ENCODE measurements at places on chromosomes 7 and 10.

- DNase-seq: no peak
These were observed 8.9 kb downstream of the HIP1 start for GRCh38 chr7:75729851-75730274.

GRCh38 chr7:27239387-27240014, 3.1 kb upstream of the EVX1 start:
- no peak for DNase-seq

DNA sequence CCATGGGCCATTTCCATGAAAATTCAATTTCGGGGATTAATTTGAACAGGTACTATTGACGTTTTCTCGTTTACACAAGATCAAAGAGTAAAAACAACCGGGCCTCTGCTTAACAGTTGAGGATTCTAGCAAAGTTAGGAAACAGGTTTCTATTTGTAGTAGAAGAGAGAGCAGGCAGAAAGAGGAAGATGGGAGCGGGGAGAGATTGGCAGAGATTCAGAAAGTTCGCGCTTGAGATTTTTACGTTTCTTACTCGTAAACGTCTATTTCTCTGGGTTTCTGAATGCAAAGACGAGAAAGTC, 571 bp upstream of the VWC2 start:
- no peak for DNase-seq

DNA sequence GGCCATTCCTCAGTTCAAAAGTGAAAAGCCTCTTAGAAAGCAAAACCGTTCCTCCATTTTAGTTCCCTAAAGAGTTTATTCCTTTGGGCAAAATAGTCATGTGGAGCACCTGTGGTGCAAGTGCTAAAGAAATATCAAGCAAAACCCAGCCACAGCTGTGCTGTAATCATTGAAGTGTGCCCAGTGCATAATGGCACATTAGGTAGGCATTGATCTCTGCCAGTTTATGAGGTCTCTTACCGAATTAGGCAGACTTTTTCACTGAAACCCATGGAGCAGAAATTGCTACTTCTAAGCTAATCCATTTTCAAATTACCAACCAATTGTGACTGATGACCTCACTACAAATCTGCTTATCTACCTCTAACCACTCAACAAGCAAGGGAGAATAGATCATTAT, 97.2 kb upstream of the SEMA3A start:
- no peak for DNase-seq

DNA sequence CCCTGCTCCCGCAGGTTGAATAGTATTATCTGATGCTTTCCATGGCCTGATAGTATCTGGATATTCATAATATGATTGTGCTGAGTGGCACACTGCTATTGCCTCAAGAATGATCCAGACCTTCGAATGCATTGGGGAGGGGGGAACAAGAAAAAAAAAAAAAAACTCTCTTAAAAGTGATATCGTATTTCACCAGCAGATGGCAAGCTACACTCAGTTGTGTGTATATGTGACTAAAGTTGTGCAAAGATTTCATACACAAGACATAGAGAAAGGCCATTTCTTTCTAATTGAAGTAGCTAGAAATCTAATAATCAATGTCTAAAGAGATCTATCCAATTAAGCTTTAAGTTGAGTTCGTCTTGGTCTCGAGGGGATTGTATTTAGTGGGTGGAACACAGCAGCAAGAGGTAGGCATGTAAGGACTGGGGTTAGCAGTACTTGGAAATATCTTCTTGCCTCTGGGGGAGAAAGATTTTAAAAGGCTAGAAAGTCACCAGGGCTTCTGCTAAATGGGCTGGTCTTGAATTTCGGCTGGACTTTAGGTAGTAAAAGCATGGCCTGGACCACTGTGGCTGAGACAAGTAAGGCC, 15.3 kb downstream of the SFRP4 start:
- DNase-seq: no peak

DNA sequence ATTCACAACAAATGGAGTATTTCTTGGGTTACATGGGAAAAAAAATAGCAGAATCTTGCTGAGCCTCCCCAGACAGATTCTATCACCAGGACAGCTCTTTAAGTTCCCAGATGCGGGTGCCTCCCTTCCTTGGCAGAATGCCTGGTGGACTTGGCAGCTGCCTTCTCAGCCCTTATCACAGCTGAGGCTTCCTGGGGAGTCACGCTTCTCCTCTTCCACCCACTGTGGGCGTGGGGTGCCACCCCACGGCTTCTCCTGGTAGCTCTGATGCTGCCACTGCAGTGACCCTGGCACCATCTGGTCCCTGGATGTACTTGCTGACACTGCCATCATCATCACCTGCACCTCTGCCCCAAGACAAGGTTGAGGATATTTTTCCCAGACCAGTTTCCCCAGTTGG, 16.2 kb upstream of the NME8 start:
- DNase-seq: no peak

DNA sequence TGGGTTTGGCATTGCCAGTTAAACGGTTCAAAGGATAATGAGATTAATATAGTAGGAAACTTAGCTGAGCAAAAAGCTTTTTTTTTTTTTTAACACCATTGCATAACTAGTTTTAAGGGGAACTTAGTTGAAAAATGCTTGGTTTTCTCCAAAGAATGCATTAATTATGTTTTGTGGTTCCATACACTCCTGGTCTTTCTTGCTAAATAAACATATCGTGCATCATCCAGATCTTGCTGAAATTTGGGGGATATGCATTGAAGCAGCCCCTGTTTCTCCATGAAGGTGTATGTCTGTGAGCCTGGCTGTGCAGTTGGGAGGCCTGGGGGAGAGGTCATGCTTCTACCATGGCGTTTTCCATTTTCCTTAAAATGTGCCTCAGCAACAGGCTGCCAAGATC, 558.2 kb upstream of the GALNT17 start:
- no peak for DNase-seq

GRCh38 chr10:53108317-53108934, 335.8 kb upstream of the MBL2 start:
- DNase-seq: no peak

- no peak for DNase-seq
These were observed 56.9 kb downstream of the HDAC9 start for GRCh38 chr7:18552316-18552916.

GRCh38 chr10:71314694-71315225, 4.3 kb upstream of the SLC29A3 start:
- DNase-seq: no peak

- DNase-seq: no peak
These were observed 23.5 kb downstream of the HEPACAM2 start for GRCh38 chr7:93202594-93203250.

GRCh38 chr10:117541405-117541908, 1.1 kb upstream of the EMX2 start:
- DNase-seq: no peak

- no peak for DNase-seq
These were observed 771.4 kb downstream of the LRMDA start for GRCh38 chr10:76202777-76203176.

- no peak for DNase-seq
These were observed 47.9 kb upstream of the DOCK1 start for GRCh38 chr10:126857178-126857806.

GRCh38 chr7:150971242-150972022, 6.7 kb downstream of the KCNH2 start:
- no peak for DNase-seq

GRCh38 chr10:18404530-18404929, 246.9 kb downstream of the NSUN6 start:
- no peak for DNase-seq

DNA sequence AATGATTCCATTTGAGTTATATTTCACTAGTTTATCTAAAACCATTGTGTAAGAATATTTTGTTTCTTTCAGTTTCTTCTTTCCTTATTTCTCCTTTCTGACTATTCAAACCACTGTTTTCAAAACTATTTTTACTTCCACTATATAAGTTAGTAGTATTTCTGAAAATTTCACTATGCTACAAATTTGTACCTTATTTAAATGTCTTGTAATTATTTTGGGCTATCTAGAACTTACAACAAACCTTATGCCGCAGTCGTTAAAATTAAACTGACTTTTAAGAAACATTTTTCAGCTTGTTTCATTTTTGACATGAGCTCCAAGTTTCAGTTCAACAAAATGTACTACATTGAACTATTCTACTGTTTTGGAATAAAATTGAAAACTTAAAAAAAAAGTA, 1.8 kb downstream of the TFEC start:
- no peak for DNase-seq

DNA sequence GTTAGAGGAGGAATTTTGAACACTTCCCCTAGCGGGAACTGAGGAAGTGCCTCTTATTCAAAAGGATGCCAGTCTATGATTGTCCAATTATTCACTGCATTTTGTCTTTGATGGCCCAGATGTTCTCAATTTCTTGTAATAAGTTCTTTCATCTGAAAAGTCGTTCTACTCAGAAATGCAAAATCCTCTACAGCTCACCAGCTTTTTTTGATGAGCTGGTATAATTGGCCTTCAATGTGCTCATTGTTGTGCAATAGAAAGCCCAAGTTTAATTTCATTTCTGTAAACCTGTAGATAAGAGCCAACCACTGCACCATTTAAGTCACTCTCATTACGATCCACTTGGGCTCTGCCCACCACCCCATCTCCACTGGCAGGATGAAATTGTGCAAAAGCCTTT, 978.7 kb upstream of the AUTS2 start:
- DNase-seq: no peak

- no peak for DNase-seq
These were observed 29.6 kb downstream of the ABCB4 start for GRCh38 chr7:87445897-87446296.

DNA sequence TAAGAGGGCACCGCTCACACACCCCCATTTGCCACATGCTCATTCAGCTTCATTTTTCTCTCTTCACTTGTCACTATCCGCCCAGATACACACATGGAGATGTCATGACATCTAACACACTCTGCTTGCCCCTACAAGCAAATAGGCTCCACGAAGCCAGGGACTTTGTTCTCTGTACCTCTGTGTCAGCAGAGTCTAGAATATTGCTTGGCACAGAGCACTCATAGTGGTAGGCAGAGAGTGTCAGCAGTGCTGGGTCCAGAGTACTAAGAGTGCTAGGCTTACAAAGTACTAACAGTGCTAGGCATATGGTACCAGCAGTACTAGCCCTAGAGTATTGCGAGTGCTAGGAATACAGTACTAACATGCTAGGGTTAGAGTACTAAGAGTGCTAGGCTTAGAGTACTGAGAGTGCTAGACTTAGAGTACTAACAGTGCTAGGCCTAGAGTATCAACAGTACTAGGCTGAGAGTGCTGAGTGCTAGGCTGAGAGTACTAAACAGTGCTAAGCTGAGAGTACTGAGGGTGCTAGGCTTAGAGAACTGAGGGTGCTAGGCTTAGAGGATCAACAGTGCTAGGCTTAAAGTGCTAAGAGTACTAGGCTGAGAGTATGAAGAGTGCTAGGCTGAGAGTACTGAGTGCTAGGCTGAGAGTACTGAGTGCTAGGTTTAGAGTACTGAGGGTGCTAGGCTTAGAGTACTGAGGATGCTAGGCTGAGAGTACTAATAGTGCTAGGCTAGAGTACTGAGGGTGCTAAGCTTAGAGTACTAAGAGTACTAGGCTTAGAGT, 166.1 kb downstream of the PRKAG2 start:
- no peak for DNase-seq

DNA sequence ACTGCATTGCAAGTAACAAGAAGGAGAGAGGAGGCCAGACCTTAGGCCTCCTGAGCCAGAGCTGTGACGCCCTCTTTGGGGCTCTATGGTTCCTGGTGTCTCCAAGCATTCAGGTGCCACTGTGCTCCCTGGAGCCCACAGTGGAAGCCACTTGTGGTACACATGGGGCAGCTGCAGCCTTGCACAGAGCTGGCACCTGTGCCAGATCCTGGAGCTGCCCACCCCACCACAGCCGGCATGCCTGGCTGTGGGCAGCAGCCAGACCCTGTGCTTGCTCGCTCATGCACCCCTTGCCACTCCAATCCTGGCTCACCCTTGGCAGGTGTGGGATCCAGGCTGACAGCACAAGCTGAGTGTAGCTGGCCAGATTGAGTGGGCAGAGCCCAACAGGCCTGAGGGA, 173.8 kb upstream of the SMIM30 start:
- no peak for DNase-seq

GRCh38 chr7:146119002-146119401, 2.4 kb downstream of the CNTNAP2 start:
- DNase-seq: no peak

DNA sequence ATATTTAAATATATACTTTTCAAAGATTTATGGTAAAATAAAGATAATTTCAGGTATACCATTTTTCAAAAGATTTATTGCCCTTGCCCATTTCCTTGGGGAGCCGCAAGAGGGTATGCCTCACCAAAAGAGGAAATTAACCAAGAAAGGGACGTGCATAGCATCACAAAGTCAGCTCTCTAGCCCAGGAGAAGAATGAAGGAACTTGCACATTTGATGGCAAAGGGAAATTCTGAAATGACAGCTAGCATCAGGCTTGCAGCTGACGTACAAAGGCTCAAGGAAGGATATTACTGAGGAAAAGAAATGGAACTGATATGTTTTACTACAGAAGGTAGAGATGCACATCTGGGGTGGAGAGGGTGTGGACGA, 93.6 kb upstream of the RSU1 start:
- no peak for DNase-seq

DNA sequence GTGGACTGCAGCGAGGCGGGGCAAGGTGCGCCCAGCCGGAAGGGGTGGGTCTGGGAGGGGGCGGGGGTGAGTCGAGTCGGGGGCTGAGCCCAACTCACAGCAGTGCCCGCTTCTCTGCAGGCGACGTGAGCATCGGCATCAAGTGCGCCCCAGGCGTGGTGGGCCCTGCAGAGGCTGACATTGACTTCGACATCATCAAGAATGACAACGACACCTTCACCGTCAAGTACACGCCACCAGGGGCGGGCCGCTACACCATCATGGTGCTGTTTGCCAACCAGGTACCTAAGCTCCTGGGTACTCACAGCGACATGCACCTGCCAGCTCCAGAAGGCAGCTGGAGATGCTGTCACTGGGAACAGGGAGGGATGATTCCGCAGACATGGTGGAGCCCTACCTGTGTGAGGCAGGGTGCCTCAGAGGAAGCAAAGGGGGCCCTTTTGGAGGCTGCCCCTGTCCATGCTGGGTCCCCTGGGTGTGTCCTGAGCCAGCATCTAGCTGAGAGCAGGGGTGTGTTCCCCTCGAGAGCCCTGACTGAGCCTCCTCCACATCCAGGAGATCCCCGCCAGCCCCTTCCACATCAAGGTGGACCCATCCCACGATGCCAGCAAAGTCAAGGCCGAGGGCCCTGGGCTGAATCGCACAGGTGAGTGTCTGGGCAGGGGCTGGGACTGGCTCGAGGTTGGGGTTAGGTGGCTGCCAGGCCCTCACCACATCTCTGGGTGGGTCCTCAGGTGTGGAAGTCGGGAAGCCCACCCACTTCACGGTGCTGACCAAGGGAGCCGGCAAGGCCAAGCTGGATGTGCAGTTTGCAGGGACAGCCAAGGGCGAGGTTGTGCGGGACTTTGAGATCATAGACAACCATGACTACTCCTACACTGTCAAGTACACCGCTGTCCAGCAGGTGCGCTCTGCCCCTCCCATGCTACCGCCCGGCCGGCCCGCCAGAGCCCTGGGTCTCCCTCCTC, 12.8 kb downstream of the FLNC start:
- no peak for DNase-seq

- DNase-seq: no peak
These were observed 209.2 kb downstream of the SNX10 start for GRCh38 chr7:26500749-26501352.

DNA sequence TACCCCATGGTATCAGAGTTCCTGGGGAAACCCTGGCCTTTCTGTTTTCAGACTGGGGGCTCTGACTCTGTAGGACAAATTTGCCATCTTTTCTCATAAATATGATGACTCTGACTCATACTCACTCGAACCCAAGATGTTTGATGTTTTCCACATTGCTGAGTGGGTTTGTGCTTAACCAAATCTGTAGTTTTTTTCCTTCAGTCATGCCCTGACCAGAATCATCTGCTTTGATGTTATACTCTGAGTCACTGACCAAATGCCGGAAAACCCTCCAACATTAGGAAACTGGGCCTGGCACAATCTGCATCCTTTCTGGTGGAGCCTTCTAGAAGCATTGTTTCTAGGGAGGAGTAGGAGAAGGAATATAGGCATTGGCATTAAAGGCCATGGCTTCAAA, 118.7 kb downstream of the C10orf105 start:
- DNase-seq: no peak

Data from stimulated activated CD4-positive, alpha-beta T cell treated with anti-CD3 and anti-CD28 coated beads, TNF-alpha, amount 100 ng/mL, for 24 hours (primary cell).